Femur (tissue), 1 donor: ENCODE measurements at places on chromosomes 12 and 14.

DNA sequence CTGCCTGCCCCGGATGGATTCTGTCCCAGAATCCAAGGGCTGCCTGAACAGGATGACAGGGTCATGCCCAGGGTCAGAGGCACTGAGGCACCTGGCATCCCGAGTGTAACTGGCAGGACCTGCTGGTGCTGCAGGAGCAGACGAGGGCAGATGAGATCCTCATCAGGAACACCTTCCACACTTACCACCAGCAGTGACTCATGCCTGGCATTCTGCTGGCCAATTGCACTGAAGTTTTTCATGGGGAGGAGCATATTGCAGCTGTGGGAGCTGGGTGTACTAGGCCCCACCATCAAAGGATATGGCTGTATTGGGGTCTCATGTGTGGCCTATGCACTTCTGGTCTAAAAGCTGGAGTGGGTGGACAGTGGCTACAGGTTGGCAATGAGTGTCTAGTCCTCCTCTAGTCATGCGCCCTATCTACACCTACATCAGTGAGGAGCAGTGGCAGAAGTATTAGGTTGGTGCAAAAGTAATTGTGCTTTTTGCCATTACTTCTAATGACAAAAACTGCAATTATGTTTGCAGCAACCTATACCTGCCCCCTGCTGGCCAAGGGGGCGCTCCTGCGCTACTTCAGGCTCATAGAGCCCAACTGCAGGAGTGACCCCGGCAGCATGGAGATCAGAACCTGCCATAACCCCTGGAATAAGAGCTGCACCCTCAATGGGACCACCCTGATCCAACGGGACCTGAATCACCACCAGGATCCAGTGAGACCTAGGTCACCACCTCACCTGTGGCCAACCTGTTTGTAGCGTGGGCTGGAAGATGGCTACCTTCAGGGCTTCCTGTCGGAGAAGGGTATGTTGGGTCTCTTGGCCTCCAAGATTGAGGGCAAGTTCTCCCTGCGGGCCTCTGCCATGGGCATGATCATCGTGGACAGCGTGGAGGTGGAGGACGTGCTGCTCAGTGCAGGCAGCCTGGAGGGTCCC lies 8.0 kb upstream of the C12orf42 start:
- DNase-seq, result peak; percentile 18

DNA sequence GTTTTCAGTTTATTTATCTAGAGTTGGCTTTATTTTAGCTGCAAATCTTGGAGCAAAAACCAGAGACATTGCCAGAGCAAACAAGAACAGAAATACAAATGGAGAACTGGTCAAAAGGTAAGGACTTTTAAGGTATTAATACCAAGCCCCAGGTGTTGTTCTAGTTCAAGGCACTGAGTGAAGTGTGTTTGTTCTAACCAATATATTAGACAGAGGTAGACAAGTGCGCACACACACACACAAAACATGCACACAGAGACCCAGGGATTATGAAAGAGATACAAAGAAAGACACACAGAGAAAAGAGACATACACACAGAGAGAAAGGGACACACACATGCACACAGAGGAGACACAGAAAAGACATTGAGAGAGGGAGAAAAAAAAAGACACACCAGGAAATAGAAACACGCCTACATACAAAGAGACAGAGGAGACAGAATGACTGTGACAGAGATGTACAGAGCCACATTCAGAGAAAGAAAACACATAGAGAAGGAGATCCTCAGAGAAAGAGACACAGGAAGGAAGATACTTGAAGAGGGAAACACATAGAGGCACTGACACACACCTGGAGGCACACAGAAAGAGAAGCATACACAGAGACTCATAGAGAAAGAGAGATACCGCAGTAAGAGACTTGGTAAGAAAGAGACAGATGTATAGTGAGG lies 50.2 kb downstream of the MIPOL1 start:
- DNase-seq, result no peak

GRCh38 chr14:60723116-60723906 lies 840 bp downstream of the SIX4 start:
- DNase-seq, result peak; percentile 72

DNA sequence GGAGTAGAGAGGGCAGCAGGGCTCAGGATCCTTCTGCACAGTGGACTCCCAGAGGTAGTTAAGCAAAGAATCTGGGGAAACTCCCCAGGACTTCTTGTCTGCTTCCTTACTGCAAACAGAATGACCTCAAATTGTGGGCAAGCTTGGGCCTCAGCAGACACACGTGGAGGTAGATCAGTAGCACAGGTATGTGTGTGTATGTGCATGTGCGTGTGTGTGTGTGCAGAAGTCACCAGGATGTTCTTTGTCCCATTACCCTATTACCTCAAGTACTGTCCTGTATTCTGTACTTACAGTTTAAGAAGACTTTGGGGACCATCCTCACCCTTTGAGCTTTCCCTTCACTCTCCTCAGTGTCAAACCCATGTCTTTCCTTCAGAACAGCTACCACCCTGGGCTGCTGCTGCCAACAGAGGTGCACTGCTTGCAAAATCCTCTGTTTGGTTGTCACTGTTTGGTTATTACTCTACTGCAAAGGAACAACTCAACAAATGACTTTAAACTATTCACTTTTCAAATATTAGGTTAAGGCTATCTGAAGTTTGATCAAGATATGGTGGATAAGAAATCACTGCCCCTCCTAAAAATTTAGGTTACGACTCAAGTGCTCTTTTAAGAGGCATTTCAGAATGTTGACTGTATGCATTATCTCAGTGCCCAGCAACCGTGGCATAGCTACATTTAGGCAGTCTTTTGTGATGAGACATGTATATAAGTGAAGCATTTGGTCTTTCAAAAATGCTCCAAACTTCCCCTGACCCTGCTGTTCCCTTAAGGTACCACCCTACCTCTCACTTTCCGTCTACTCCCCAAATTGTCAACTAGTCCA lies 78.2 kb upstream of the MBIP start:
- DNase-seq, result no peak

DNA sequence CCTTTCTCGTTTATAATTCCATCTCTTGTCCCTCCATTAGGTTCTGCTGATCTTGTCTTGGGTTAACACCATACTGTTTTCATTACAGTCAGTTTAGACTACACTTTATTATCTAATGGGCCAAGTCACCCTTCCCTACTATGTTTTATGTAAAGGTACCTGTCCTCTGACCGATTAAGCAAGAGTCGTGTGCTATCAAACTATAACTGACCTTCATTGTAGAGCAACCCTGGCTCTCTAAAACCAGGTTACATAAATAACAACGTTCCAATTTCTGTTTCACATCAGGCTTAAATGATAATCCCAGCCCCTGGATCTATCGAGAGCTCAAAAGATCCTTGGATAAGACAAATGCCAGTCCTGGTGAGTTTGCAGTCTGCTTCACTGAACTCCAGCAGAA lies 16.7 kb downstream of the OAS2 start:
- no peak for DNase-seq
